ENCODE measurements at places on chromosomes 5 and 9. TPM values are rescaled to one million over a fixed set of nuclear protein-coding genes. Genes with fewer than 3 reads are reported as not detected.
A peak's percentile ranks its signal among the peaks of the same experiment; 100 is the strongest.

Gene ENHO
- 1.2 TPM for total RNA-seq

Gene CCL21
- total RNA-seq: 16.6 TPM

Gene KIF24
- total RNA-seq: 0.44 TPM

Gene GFI1B
- total RNA-seq: not detected

Gene ZBED3
- 3.7 TPM for total RNA-seq

Gene GPR151
- not detected for total RNA-seq

Gene ADAMTS6
- total RNA-seq: 4.0 TPM

Gene PCDHB2
- 4.3 TPM for total RNA-seq

Gene TIMD4
- total RNA-seq: not detected

Gene ZNF354C
- total RNA-seq: 3.9 TPM

GRCh38 chr5:76383126-76383832 lies 19.8 kb upstream of the IQGAP2 start:
- no peak for DNase-seq

DNA sequence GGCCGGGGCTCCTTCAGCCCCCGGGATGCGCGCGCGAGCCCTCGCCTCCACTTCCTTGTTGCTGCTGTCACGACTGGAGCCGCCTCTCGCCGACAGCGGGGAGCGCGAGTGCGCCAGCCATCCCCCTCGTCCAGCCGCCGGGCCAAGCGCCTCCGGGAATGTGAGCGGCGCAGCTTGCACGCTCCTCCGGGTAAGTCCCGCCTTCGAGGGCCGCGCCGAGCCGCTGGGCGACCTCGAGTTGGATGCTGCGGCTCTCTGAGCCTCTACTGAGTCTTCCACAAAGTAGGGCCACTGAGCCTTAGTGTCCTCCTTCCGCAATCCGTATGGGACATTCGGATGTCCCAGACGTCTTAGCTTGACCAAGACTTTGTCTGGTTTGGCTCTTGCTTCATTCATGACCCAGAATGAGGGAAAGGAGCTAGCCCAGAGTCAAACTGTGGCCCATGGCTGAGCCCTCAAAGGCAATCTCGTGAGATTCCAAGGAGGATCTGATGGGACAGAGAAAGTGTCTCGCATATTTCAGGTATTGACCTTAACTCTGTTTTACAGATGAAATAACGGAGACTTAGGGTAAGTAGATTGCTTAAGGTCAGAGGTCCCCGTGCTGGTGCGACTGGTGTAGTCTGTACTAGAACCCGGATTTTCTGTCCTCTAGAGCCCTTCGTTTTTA lies 586 bp downstream of the HMGXB3 start:
- DNase-seq: peak; percentile 43

DNA sequence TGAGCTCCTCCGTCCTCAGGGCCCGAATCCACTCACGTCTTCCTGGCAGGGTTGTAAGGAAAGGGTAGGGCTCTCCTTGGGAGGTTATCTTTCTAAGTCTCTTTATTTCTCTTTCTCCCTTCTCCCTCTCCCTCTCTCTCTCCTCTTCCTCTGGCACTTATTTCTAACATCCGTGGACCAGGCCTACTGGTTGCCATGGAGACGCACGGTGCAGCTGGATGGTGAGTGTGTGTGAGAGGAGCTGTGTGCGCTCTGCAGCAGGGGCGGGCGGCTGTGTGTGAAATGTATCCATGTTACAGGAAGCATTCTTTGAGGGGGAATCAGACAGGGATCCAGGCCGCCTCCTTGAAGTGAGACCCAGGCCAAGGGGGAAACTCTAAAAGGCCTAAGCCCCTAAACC lies 32.2 kb downstream of the PCDH1 start:
- DNase-seq: no peak

DNA sequence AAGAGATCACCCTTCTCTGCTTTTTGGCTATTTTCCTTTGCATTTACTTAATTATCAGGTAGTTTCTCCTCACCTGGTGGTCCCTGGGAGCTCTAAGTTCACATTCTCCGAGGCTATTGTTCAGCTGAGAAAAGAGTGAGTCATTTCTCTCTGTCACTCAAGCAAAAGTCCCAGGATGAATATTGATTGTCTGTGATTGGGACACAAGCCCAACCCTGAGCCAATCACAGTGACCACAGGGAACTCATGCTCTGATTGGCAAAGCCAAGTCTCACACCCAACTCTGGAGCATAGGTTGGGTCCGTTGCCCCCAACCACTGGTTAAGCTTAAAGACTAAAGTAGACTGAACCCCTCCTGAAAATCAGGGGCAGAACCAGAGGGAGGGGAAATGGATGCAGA lies 27.8 kb upstream of the FAT2 start:
- no peak for DNase-seq

- DNase-seq: no peak
These were observed 214.9 kb upstream of the IL12B start for GRCh38 chr5:159545156-159545555.

DNA sequence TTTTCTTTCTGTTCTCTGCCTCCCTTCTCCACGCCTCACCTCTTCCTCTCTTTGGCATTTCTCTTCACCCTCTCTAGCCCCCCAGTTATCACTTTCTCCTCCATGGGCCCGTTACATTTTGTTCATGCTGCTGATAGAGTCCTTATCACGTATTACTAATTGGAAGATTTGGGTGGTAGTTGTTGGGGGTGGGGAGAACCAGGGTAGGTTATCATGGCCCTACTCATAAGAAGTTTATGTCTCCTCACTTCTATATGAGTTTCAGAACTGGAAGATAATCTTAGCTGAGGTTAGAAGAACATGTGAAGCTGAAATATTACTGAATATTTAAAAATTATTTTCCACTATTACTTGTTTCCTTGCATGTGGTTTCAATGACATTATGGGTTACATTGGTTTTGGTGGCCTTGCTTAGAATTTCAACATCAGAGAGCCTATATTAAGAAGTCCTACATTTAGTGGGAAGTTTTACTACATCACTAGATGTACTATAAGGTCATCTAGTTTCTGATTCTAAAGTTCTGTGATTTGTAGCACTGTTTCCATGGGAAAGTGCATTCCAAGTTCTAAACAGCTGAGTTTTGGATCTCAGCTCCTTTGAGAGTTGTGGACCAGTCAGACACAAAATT lies 36.8 kb downstream of the PIP5K1B start:
- no peak for DNase-seq

DNA sequence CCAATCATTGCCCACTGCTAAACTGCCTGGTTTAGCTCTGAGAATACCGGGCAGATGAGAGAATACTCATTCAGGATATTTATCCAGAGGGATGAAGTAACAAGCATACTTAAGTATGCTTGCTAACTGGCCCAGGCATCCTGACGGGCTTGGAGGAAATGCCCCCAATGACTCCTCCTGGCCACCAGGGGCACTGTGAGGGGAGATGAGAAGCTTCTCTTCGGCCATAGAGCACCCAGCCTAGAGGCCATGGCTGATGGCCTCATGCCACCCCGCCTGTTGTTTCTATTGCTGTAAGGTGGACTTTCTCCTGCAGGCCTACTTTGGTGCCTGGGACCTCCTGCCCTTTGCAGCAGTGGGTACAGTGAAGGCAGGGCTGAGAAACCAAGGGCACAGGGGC lies 134.5 kb upstream of the FSTL4 start:
- no peak for DNase-seq

DNA sequence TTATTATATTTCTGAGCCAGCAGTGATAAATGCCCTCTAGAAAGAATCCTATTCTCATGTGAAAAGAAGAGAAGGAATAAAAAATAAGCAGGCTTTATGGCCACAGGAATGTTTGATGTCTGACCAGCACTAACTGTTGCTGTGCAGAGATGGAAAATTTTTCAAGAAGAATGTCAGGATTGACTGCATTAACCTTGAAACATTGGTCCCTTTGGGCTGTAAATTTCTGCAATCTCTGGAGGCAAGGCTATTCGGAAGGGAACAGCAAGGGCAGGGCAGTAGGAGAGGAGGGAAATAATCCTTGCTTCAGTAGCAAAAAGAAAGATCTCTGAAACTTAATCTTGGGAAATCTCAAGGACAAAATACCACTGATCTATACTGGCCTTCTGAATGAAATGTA lies 415.2 kb downstream of the DNAH5 start:
- DNase-seq: no peak

DNA sequence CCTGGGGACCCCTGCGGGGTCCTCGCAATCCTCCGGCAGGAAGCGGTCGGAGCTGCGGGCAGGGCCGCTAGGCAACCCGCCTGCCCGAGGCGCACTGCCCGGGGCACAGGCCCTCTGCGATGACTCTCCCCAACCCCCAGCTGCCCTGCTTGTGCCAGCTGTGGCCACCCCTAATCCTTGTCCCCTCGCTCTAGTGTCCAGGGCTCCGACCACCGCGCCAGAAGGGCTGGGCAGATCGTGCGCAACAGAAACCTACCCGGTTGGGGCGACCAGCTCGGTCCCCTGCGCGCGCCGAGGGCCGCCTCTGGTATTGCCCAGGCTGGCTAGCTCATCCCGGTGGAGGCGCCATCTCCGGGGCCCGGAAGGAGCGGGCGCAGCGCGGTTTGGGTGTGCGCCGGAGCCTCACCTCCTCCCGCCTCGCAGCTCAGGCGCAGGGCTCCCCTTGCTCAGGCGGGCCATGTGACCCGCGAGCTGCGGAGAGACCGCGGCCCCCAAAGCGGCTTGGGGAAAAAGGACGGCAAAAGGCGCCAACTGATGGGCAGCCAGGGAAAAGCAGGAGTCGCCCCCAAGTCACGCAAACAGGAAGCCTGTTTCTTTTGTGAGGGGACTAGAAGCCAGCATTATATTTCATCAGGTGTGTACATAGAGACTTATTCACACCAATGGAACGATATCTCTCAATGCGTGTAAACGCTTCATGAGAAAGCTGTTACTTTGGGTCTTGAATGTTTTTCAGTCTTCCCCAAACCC lies 46.8 kb upstream of the RNF20 start:
- DNase-seq: peak; percentile 47

GRCh38 chr9:136171009-136171800 lies 33.7 kb downstream of the LHX3 start:
- no peak for DNase-seq

DNA sequence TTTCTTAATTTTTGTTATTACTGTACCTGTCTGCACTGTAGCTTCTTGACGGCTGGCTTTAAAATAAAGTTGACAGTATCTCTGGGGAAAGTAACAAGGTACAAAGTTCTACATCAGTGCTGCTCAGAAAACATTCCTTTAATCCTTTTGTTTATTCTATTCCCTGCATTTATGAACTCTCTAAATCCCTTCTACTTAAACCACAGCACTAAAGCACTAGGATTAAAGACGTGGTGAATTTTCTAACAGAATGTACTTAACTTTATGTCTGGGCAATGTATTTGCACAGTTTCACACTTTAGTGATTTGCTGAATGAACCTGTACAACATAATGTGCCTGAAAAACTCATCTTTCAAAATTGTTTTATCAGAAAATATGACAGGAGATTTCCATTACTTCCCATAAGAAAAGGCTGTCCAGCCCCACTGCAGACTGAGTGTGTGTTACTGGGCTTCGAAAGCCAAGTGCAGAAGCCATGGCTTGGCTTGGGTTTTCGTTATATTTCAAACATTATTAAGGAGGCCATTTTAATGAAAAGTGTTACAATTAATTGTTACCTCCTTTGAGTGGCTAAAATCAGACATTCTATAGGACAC lies 43.8 kb downstream of the LHFPL2 start:
- no peak for DNase-seq

DNA sequence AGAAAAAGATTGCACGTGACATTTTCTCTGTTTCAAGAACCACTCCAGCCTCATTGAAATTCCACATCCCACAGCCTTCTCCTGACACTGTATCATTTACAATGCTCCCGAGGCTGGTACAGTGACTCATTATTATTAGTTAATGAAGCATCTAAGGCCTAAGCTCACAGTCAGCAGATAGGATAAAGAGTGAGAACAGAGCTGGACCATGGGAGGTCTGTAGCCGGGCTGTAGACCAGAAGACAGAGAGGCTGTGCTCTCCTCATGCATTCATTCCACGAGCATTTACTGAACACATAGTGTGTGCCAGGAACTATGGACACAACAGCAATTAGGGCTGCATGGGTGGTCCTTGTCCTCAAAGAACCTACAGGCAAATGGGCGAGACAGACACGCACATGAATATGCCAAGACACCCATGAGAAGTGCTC lies 47.3 kb upstream of the GALNT10 start:
- no peak for DNase-seq

GRCh38 chr5:87127426-87127825 lies 140.3 kb upstream of the RASA1 start:
- no peak for DNase-seq

DNA sequence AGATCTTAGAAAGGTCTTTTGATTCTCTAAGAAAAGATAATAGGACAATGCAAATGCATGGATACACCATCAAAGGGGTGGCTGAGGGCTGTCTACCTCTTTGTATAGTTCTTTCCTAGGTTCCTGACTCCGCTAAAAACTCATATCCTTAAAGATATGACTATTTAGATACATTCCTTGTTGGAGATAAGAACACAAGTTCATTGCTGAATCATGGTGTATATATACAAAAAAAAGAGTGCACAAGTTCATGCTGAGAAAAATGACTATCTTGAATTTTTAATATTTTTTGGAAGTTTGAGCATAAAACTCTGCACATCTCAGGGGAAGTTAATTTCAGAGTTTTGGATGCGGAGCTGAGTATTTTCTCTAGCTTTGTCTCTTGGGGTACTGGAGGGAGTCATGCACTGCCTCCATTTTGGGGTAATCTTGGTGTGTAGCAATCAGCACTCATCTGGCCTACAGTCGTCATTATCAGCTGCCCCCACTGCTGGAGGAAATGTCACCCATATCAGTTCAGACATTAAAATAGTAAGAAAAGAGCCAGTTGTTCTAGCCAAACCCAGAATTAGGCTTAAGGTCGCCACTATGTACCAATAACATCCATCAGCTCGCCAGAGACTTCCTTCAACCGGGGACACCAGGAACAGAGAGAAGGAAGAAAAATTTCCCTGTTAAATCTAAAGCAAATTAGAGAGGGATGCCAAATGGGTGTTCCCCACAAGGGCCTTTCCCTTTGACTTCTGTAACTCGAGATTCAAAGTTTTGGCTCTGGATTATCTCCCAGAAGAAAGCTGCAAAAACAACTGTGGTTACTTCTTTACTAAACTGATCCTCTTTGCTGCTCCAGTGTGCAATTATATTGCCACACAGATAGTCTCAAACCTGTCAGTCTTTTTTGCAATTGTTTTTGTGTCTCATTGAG lies 49.0 kb downstream of the PTTG1 start:
- DNase-seq: no peak

DNA sequence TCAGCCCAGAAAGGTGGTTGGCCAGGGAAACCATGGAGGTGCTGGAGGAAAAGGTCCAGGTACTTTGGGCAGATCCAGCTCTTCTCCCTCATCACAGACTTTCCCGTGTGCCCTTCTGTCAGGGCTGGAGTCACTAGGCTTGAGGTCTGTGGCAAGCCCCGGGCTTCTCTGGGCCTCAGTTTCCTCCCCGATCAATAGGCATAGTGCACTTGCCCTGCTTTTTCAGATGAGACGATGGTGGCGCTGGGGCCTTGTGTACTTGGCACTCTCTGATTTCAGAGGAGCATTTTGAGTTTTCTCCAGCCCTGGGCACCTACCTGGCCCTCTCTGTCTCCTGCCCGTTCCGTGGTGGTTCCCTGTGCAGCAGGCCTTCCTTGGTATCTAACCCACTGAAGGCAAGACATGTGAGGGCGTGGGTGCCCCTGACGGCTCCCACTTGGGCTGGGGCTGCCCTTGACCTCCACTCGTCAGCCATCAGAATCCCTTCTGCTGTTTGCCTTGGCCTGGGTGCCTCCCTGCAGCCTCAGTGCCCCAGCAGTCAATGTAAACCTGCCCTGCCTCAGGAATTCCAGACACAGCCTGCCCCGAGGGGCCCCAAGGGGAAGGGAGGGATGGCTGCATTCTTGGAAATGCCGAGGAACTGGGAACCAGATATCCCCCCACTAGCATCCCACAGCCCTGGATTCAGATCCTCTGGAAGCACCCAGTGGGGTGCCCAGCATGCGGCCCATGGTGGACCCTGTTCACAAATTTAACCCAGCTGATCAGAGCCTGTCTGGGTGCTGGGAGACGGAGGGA lies 66.3 kb upstream of the COL5A1 start:
- DNase-seq: no peak

GRCh38 chr9:91522481-91522880 lies 98.8 kb upstream of the NFIL3 start:
- DNase-seq: no peak
